ENCODE measurements at places on chromosomes 4 and X.

DNA sequence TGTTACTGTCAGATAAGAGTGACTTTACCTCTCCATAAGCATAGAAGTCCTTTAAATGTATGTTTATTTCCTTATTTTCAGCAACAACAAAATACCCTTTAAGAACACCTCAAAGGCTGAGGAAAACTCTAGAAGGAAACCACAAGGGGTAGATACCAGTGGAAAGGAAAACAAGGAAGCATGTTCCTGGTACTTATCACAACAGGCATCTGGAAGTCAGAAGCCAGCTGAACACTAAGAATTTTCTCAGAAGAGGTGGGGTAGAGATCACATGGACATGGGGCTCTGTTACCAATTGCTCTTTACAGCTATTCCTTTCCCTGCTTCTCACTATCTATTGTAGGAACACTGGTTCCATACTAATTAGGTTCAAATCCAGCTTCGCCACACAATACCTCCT is 51.5 kb upstream of the BEND2 start:
- DNase-seq, result no peak

- no peak for DNase-seq
These were observed 152.2 kb upstream of the PPARGC1A start for GRCh38 chr4:24042094-24042493.

- DNase-seq, result no peak
These were observed 137.6 kb downstream of the TENM3 start for GRCh38 chr4:182380771-182381181.

GRCh38 chr4:123824524-123824923 is 427.9 kb downstream of the SPRY1 start:
- no peak for DNase-seq

DNA sequence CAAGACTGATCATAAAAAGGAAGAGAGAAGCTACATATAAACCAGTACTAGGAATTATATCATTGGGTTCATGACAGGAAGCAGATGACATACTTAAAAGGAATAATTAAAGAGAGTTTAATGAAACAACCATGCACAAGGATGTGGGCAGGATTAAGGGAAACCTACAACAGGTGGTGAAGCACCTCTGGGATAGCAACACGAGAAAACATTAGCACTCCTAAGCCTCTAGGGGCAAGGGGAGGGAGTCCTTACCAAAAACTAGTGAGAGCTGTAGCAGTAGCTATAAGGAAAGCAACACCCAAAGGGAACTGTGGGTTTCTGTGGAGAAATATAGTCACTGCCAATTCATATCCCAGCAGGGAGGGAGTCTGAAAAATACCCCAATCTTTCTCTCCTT is 7.2 kb upstream of the THOC2 start:
- DNase-seq, result no peak

DNA sequence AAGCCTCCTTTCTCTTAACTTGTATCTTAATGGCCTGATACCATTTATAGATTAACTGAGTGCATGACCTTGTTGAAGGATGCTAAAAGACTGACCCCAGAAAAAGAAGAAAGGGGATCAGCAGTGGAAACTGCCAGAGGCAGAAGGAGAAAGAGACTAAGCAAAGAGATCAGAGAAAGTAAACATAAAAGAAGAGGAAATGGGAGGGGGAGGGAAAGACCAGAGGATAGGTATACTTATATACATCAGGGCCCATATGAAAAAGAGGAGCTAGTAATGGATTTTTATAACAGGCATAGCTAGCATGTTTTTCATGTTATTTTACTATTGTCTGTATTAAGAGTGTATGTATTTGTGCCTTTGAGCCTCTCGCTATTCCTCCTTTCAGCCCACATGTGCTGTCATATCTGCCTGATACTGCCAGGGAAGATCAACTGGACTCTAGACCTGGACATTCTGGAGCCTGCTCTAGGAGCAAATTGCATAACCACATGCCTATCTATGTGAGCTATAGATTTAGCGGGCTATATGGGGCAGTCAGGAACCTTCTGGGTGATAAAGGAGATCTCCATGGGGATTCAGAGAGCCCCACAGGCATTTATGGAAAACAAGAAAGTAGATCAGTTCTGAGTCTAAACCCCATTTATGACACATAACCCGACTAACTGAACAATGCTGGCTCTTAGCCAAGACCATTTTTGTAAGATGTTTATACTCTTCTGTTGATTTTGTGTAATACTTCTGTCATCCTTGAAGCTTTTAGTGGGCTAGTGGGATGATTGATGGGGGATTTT is 13.4 kb upstream of the SNX12 start:
- DNase-seq, result no peak

DNA sequence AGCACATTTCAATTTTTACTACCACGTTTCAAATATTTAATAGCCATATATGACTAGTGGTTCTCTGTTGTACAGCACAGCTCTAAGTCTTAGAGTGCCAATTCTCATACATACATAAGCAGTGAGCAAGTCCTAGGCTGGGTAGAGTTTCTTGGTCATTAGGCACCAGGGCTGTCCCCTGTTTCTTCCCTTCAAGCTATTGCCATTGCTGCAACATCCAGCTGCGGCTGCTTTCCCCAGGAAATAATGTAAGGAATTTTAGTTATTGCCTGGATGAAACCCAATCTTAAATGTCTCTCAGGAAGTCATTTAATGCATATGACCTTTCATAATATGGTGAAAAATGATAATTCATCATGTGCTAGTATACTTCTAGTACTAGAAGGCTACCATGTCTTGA is 74.1 kb upstream of the PPP3CA start:
- no peak for DNase-seq

DNA sequence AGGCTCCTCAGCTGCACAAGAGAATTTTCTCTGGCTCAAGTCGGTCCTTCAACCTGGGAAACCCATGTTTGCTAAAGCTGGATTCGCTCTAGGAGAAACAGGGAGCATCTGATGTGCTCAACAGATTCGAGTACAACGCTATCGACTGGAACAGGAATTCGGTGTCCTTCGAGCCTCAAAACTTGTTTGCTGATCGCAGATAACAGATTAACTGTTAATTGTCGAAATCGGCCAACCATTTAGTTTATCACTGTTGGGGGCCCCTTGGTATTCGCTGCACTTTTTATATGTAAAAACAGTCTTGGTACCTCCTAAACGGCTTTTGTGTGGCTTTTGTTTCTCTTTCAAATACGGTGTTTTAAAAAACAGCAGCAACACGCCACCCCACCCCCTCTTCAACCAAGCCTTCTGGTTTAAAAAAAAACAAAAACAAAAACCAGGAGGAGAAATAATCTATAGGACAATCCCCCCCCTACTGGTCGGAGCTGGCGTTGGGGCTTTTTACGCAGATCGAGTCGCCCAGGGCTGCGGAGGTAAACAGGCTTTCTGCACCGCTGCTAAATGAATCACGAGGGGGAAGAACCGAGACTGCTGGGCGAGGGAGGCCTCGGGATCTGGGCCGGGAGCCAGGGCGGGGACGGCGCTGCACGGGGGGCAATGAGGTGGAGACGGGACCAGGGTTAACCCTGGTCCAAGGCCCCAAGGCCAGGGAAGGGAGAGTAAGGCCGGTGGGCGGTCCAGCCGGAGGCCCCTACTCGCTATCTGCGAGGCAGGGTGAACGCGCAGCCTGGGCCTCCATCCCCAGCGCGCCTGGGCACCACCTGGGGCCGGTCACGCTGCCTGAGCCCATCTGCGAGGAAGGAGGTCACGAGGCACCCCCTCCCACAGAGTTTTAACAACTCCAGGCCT is 71.7 kb upstream of the BCOR start:
- DNase-seq, result peak; percentile 66

Measured in stimulated activated CD8-positive, alpha-beta memory T cell treated with anti-CD3 and anti-CD28 coated beads, Interleukin-4, amount 100 ng/mL, for 1 hour (primary cell).